ENCODE measurements at places on chromosomes 16 and 17. TPM values are rescaled to one million over a fixed set of nuclear protein-coding genes. Genes with fewer than 3 reads are reported as not detected.
A peak's percentile ranks its signal among the peaks of the same experiment; 100 is the strongest.

GRCh38 chr17:68532826-68533225 is 20.6 kb downstream of the PRKAR1A start:
- DNase-seq: no peak

DNA sequence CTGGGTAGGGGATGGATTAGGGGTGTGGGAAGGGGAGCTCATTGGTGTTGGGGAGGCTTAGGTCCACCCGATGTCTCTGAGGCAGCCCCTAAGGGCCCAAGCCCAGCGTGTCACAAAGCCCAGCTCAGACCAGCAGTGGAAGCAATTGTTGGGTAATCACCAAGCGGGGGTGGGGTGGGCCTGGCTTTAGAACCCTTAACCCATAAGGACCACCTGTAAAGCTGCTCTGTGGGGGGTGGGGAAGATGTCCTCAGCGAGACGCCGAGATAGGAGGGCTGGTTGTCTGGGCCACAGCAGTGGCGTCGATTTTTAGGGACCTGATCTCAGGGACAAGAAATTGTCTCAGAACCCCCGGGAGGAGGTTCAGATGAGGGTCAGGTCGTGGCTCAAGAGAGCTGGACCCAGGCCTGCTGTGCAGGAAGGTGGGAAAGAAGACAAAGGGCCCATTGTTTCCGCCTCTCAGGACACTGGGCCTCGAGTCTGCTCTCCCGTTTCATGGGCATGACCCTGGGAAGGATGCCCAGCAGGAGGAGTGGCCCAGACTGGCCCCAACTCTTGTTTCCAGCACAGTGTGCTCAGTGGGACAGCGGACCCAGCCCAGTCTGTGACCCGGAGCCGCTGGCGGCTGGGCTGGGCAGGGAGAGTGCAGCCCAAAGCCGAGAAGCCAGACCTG is 15.9 kb downstream of the ST6GALNAC2 start:
- no peak for DNase-seq

DNA sequence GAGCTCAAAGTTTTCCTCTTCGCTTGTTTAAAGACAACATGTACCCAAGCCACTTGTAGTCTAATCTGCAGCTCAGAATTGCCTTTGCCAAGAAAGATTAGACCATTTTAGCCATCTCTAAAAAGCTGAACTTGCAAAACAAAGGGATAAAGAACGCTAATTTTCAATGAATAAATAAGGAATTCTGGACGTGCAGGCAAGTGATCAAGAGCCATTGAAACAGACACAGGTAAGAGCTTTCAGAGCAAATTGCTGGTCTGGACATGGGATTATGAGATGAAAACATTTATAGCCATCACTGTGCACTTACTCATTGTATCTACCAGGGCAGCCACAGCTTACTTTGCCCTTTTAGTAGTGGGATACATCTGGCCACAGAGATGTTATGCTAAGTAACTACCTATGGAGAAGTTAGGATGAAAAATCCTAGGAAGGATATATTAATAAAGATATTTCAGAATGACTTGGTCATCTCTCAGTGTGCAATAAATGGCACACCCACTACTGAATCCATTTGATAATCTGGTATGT is 44.4 kb downstream of the RND2 start:
- no peak for DNase-seq

- no peak for DNase-seq
Observed at GRCh38 chr17:77887464-77888241, 70.8 kb upstream of the TNRC6C start.

GRCh38 chr17:34579979-34580684 is 750 bp downstream of the TMEM132E start:
- DNase-seq: no peak

DNA sequence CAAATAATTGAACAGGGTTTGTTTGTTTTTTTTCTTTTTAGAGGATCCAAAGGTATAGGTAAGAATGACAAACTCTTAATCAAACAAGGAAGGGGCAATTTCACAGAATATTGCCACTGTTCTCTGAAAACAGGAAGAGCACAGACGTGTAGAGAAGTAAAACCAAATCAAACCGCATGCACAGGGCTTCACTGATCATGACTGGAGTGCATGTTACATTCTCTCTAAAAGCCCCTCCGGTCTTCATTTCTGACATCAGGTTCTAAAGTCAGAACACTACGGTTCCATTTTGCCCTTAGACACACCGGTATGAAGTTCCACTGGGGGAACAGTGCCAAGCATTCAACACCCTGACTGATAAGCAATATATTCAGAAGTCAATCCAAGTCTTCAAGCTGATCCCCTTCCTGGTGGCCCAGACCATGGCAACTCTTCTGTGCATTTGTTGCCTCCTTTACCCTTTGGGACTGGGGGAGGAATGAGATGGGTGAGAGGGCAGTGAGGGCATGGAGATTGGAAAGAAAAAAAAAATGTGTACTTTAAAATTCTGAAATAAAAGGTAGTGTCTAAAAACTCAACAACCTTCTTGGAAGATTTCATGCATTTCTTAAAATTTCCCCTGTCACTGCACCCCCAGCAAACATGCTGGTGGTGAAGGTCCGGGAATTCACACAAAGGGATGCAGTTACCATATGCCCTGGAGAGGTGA is 1.4 kb downstream of the MMD start:
- no peak for DNase-seq

- DNase-seq: no peak
Observed at GRCh38 chr16:58651965-58652348, 22.3 kb upstream of the CNOT1 start.

DNA sequence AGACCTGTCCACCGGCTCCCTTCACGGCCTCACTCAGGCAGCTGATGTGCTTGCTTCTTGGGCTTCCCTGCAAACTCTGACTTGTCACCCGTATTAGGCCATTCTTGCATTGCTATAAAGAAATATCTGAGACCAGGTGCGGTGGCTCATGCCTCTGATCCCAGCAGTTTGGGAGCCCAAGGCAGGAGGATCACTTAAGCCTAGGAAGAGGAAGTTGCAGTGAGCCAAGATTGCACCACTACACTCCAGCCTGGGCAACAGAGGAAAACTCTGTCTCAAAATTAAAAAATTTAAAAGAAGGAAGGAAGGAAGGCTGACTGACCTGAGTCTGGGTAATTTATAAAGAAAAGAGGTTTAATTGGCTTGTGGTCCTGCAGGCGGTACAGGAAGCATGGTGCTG is 17.0 kb downstream of the SOST start:
- DNase-seq: no peak

DNA sequence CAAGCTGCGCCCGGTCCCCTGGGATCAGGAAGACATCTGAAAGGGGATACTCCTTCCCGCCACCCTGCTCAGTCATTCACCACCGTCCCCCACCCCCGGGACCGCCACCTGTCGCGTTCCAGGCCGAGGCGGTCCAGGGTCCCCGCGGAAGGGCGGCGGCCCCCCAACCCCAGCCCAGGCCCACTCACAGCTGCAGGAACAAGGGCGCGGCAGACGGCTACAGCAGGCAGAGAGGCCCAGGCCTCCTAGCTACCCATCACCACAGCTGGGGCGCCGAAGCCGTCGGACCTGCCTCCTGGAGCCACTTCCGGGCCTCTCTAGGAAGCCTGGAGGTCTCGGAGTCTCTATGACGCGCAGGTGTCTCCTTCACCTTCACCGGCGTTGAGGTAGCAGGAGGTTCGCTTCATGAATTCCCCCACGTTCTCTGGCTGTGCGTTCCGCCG is at the start of gene SDR42E1:
Gene SDR42E1, minus strand, starts transcription at position 272 of the 443 bp plus-strand sequence. CDS start 10,612 bp downstream, outside the sequence.
- DNase-seq: peak; percentile 5

DNA sequence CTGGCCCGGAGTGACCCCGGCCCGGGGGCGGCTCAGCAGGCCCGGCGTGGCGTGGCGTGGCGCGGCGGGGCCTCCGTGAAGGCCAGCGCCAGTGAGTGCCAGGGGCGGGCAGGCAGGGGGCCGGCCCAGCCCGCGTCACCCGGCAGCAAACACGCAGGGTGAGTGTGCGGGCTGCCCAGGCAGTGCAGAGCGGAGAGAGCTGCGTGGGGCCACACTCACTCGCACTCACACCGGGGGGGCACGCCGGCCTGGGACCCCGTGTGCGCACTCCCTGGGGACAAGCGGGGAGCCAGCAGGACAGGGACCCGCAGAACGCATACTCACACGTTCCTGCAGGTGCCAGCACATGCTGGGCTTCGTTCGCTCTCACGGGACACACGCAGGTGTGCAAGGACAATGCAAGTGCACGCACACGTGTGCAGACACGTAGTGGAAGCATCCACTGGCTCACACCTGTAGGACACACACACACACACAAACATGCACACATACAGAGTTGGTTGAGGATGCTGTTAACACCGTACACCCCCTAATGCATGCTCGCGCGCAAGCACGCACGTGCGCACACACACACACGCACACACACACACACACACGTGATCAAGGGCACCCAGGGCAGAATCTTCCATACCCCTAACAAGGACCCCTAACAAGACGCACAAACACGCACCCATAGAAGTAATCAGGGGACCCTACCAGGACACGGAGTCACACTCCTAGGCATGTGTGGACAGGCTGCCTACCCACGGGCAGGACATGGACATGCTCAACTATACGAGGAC is 7.7 kb downstream of the USP6 start:
- DNase-seq: no peak

DNA sequence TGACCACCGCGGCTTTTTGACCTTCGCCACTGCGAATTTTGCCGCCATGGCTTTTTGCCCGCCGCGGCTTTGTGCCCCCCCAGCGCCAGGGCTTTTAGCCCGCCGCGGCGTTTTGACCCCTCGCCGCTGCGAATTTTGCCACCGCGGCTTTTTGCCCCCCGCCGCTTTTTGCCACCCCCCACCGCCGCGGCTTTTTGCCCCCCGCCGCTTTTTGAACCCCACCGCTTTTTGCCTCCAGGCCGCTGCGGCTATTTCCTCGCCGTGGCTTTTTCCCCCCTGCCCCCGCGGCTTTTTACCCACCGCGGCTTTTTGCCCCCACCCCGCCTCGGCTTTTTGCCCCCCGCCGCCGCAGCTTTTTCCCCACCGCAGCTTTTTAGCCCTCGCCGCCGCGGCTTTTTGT is 134.8 kb upstream of the TP53TG3C start:
- no peak for DNase-seq

DNA sequence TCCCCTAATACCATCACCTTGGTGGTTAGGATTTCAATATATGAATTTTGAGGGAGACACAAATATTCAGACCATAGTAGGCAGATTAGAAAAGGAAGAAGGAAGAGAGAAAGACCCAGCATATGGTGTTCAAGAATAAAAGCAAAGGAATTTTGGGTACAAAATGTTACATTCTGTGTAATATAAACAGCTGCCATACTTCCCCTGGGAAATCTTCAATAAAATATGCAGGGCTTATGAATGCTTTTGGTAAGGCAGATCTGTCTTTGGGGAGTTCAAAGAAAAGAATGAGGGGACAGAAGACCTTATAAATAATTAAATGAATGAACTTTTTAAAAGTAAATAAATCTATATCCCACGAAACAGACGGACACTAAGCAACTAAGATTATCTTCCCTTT is 91.9 kb downstream of the USP32 start:
- no peak for DNase-seq

GRCh38 chr16:17396762-17397498 is 73.8 kb downstream of the XYLT1 start:
- no peak for DNase-seq

GRCh38 chr16:49603956-49604355 is 230.4 kb downstream of the C16orf78 start:
- no peak for DNase-seq

DNA sequence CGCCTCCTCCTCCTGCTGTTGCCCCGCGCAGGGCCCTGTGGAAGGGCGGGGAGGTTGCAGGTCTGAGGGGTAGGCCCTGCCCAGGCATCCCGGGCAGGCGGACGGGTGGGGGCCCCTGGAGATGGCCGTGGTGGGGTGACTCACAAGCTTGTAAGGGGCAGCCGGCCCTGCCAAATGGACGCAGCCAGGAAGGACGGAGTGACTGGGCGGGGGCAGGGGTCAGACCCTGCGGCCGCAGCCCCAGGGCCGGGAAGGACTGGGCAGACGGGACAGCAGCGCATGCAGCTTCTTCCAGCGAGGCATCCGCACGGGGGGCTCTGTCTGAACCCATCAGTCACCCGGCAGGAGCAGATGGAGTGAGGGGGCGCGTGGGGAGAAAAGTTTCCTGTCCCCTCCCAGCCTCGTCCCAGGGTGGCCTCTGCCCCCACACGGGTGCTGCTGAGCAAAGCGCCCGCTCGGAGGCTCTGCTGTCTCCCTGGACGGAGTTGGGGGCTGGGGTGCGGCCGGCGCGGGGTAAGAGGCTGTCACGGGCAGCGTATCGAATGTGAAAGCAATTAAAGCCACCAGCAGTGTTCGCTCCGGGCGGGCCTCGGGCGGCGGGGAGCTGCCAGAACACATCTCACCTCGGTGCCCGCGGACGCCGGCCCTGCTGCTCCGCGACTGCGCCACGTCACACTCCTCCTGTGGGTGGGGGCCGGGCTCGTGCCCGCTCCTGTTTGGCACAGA is 5.4 kb upstream of the PRR35 start:
- DNase-seq: no peak

- no peak for DNase-seq
Observed at GRCh38 chr16:67163999-67164558, 466 bp upstream of the HSF4 start.

- no peak for DNase-seq
Observed at GRCh38 chr16:22360963-22361659, 13.3 kb downstream of the CDR2 start.

DNA sequence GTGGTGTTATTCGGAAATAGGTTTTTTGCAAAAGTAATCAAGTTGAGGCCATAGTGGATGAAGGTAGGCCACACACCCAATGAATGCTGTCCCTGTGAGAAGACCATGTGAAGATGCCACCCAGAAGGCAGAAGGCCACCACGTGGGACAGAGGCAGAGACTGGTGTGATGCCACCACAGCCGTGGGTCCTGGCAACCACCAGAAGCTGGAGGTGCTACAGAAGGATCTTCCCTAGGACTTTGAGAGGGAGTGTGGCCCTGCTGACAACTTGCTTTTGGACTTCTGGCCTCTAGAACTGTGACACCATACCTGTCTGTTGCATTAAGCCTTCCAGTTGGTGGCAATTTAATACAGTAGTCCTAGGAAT is 49.3 kb downstream of the RMI2 start:
- no peak for DNase-seq

GRCh38 chr16:46648656-46649055 is 27.5 kb upstream of the SHCBP1 start:
- no peak for DNase-seq

GRCh38 chr17:82173351-82174041 is 39.1 kb downstream of the CCDC57 start:
- DNase-seq: no peak

DNA sequence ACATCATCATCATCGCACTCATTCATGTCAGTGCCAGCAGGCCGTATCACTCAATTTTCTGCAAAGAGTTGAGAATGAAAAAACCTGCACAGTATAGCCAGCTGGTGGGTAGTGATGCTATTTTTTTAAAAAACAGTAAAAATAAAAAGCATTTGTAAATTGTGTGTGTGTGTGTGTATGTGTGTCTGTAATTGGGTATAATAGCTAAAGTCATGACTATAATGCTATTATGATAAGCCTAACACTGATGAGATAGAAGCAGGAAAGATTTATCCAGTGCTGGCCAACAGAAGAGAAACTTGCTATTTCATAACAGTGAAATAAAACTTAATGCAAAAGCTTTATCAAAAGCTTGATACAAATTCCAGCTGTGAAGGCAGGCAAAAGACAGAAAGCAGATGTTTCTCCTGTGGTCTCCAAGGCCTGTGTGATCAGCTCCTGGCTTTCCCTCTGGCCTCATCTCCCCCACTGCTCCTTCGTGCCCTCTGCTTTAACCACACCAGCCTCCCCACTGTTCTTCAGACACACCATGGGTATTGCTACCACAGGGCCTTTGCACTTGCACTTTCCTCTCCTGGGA is 206.2 kb upstream of the IRX5 start:
- no peak for DNase-seq

The PHF12 gene
- total RNA-seq: 15.0 TPM

The TGFB1I1 gene
- 8.1 TPM for total RNA-seq

The CACNG1 gene
- total RNA-seq: not detected

The CDC27 gene
- total RNA-seq: 36.0 TPM

The SALL1 gene
- not detected for total RNA-seq
